ENCODE measurements at places on chromosomes 13 and 19. TPM values are rescaled to one million over a fixed set of nuclear protein-coding genes. Genes with fewer than 3 reads are reported as not detected.
A peak's percentile ranks its signal among the peaks of the same experiment; 100 is the strongest.

LGALS4 gene
- total RNA-seq = 0.86 TPM

LEUTX gene
- total RNA-seq = not detected

KIR3DL2 gene
- total RNA-seq = not detected

GJA3 gene
- not detected for total RNA-seq

DNA sequence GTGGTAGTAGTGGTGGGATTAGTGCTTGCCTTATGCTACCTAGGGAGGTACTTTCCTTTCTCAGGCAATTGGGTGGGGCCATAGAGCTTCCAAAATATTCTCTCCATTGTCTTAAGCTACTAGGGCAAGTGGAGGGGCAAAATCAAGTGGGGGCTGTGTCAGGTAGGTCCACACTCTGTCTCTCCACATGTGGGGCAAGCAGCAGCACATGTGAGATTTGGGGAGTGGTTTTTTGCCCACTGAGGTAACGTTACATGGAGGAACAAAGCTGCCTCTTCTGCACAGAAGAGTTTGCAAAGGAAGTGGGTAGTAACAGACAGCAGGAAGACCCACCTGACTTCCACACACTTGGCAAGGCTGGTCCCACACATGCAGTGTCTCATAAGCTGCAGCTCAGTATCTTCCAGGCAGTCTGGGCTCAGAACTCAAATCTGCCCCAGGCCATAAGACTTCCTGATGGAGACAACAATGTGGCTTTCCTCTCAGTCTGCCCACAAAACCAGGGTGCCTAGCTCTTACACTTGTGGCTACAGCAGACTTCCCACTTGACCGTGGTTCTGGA lies 1581.5 kb upstream of the PCDH20 start:
- no peak overlapping the region for H3K4me3 ChIP-seq
- H3K36me3 ChIP-seq = no peaks in the 10 kb centered on the region
- no peaks in the 10 kb centered on the region for H3K4me1 ChIP-seq
- DNase-seq = no peak
- no peaks in the 10 kb centered on the region for H3K27me3 ChIP-seq

DNA sequence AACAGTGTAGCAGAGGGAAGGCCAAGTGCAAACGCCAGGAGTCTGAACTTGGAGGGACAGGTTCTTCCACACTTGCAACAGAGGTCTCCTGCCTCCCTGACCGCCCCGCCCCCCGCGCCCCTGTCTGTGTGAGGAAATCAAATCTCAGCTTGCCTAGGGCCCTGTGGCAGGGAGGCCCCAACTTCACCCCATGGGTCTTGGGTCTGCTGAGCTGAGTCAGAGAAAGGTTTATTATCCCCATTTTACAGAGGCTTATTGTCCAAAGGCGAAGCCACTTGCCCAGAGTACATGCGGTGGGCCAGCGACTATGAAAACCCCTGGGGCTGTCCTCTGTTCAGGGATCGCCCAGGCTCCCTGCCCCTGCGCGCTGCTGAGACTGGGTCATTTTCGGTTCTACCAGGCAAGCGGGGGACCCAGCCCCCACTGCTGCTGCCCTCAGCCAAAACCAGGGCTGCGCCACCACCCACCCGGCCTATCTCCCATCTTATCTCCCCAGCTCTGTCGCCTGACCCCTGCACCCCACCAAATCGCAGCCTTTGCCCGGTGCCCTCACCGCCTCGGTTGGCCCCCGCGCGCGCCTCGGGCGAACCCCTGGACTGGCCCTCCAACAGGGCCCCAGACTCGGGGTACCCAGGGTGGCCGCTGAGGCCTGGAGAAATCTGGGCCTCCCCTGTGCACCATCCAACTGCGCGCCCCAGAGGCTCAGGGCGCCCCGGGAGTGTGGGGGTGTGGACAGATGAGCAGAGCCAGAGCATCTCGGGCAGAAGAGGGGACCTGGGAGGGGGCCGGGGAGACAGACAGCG lies 850 bp upstream of the CERS4 start:
- no peaks in the 10 kb centered on the region for H3K36me3 ChIP-seq
- peak; percentile 14 for DNase-seq
- H3K4me1 ChIP-seq = peaks cover 30% of the 10 kb centered on the region

GRCh38 chr19:16142032-16142580 lies 1.4 kb upstream of the HSH2D start:
- no peaks in the 10 kb centered on the region for H3K36me3 ChIP-seq
- no peak for DNase-seq
- no peak overlapping the region for H3K27ac ChIP-seq
- no peaks in the 10 kb centered on the region for H3K27me3 ChIP-seq
- no peaks in the 10 kb centered on the region for H3K4me1 ChIP-seq
- no peak overlapping the region for H3K4me3 ChIP-seq

GRCh38 chr19:10923260-10924112 lies 5.0 kb downstream of the YIPF2 start:
- no peak overlapping the region for H3K4me3 ChIP-seq
- H3K36me3 ChIP-seq = no peaks in the 10 kb centered on the region
- peaks cover 3% of the 10 kb centered on the region for H3K27me3 ChIP-seq
- no peak for DNase-seq

DNA sequence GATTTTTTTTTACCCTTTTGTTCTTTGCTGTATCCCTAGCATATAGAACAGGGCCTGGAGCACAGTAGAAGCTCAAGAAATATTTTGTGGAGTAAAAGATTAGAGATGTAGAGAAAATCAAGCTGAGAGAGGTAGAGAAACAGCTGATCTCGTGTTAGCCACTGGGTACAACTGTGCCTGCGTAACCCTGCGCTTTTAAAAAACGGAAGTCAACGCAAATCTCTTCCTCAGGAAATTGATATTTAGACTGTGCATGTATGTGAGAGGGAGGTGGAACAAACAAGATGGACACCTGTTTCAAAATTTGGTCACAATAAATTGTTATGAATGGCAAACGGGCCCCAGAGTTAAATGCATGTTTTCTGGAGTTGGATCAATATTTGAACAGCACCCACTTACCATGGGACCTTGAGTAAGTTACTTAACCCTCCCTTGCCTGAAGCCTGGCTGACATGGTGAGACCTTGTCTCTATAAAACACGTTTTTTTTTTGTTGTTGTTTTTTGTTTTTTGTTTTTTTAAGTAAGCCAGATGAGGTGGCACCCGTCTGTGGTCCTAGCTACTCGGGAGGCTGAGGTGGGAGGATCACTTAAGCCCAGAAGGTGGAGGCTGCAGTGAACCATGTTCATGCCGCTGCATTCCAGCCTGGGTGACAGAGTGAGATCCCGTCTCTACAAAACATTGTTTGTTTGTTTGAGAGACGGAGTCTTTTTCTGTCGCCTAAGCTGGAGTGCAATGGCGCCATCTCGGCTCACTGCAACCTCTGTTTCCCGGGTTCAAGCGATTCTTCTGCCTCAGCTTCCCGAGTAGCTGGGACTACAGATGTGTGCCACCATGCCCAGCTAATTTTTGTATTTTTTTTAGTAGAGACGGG lies 3.3 kb upstream of the EPOR start:
- no peak overlapping the region for H3K27ac ChIP-seq
- peaks cover 10% of the 10 kb centered on the region for H3K4me1 ChIP-seq
- peaks cover 24% of the 10 kb centered on the region for H3K27me3 ChIP-seq
- no peak for DNase-seq
- H3K4me3 ChIP-seq = no peak overlapping the region

- H3K36me3 ChIP-seq = peaks cover 6% of the 10 kb centered on the region
- no peaks in the 10 kb centered on the region for H3K27me3 ChIP-seq
- no peak overlapping the region for H3K4me3 ChIP-seq
Measured at GRCh38 chr19:46878613-46879375, 18.0 kb downstream of the ARHGAP35 start.

- peaks cover 8% of the 10 kb centered on the region for H3K36me3 ChIP-seq
- no peak overlapping the region for H3K4me3 ChIP-seq
- no peak for DNase-seq
- no peak overlapping the region for H3K27ac ChIP-seq
Measured at GRCh38 chr19:16228637-16229321, 31.1 kb downstream of the AP1M1 start.

- peaks cover 11% of the 10 kb centered on the region for H3K4me1 ChIP-seq
- peaks cover 26% of the 10 kb centered on the region for H3K27me3 ChIP-seq
- H3K36me3 ChIP-seq = no peaks in the 10 kb centered on the region
- peak overlapping the region; percentile 49 for H3K4me3 ChIP-seq
Measured at GRCh38 chr19:4069331-4069959, 2.7 kb upstream of the ZBTB7A start.

- H3K27ac ChIP-seq = no peak overlapping the region
- H3K27me3 ChIP-seq = no peaks in the 10 kb centered on the region
- no peak for DNase-seq
- H3K36me3 ChIP-seq = no peaks in the 10 kb centered on the region
- peaks cover 33% of the 10 kb centered on the region for H3K4me1 ChIP-seq
- no peak overlapping the region for H3K4me3 ChIP-seq
Measured at GRCh38 chr19:7993560-7993959, 11.9 kb downstream of the ELAVL1 start.

- peak overlapping the region; percentile 31 for H3K4me3 ChIP-seq
- peaks cover 9% of the 10 kb centered on the region for H3K36me3 ChIP-seq
- no peak for DNase-seq
- H3K27me3 ChIP-seq = peaks cover 2% of the 10 kb centered on the region
- H3K27ac ChIP-seq = no peak overlapping the region
Measured at GRCh38 chr19:2332341-2333026, 4.0 kb downstream of the SPPL2B start.

DNA sequence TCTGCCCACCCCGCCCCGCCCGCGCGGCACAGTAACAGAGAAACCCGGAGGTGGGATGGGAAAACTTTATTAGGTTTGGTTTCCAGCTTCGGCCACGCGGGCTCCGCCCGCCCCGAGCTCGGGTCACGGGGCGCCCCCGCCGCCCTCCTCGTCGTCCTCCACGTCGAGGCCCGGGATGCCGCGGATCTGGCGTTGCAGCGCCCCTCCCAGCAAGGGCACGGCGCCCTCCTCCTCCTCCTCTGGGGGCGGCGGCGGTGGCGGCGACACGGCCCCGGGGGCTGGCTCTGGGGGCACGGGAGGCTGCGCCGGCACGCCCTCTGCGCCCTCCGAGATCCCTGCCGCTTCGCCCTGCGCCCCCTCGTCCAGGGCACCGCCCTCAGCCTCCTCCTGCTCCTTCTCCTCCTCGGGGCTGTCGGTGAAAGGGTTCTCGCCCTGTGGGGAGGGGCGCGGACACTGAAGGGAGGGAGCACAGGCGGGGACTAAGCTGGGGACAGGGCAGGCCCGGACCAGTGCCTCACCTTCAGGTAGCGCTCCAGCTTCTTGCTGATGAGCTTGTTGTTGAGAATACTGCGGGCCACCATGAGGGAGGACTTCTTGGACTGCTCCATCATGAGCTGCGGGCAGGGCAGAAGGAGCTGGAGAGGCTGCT lies 536 bp upstream of the AKAP8 start:
- H3K27ac ChIP-seq = peak overlapping the region; percentile 84
- peak overlapping the region; percentile 99 for H3K4me3 ChIP-seq
- peaks cover 38% of the 10 kb centered on the region for H3K4me1 ChIP-seq
- H3K36me3 ChIP-seq = peaks cover 2% of the 10 kb centered on the region
